NCI-H1105 (cell line): ENCODE measurements at places on chromosomes 7 and 10.

GRCh38 chr7:131105294-131105798 lies 222.3 kb upstream of the MKLN1 start:
- DNase-seq, result no peak

- no peak for DNase-seq
Observed at GRCh38 chr7:54111814-54112511, 430.2 kb upstream of the VSTM2A start.

DNA sequence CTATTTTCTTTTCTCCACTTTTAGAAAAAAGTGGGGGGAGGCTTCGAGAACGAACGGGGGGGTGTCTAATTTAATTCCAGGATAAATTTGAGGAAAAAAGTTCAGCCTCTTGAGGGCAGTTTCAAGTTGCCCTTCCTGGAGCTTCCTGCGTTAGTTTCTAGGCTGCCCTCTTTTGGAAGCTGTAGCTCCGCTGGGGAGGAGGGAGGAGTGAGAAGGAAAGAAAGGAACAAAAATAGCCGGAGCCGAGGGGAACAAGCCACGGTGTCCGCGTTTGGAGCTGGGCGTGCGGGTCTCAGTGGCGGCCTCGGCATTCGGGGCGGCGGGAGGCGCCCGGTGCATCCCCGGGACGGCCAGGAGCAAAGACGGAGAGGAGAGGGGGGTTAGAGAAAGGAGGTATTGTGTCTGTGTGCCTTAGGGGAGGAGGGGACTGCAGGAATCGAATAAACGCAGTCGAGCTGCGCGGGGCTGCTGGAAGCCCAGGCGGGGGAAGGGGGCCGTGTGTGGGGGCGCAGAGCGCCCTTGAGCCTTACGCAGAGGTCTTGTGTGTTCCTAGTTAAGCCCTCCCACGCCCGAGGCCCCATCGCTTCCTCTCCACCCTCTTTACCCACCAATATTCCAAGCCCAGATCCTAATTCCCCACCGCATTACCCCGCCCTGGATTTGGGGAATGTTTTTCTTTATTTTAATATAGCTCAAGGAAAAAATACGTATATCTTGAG lies 2.0 kb upstream of the TNRC18 start:
- DNase-seq, result peak; percentile 83

GRCh38 chr7:15891151-15891881 lies 204.8 kb upstream of the MEOX2 start:
- no peak for DNase-seq

DNA sequence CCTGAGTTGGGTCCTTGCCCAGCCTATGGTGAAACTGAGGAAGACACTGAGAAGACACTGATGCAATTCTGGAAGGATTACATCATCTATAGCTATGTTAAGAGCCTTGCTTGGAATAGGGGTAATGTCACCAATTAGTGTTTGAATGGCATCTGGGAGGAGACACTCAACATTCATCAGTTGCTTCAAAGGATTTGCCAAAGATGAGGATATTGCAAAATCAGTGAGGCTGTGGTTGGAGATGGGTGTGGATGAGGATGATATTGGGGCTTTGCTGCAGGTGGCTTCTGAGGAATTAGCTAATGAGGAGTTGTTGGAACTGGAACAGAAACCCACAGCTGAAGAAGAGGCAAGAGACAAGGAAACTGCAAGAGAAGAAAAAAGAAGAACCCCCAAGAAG lies 146.7 kb upstream of the SP4 start:
- no peak for DNase-seq
